Brain pericyte (primary cell): ENCODE measurements at places on chromosomes 2 and 18.
A peak's percentile ranks its signal among the peaks of the same experiment; 100 is the strongest.

- DNase-seq, result no peak
Observed at GRCh38 chr2:37633845-37634244, 37.6 kb downstream of the CDC42EP3 start.

- no peak for DNase-seq
Observed at GRCh38 chr2:160332318-160332717, 132.2 kb upstream of the ITGB6 start.

- DNase-seq, result no peak
Observed at GRCh38 chr2:7269106-7269643, 352.0 kb downstream of the RNF144A start.

DNA sequence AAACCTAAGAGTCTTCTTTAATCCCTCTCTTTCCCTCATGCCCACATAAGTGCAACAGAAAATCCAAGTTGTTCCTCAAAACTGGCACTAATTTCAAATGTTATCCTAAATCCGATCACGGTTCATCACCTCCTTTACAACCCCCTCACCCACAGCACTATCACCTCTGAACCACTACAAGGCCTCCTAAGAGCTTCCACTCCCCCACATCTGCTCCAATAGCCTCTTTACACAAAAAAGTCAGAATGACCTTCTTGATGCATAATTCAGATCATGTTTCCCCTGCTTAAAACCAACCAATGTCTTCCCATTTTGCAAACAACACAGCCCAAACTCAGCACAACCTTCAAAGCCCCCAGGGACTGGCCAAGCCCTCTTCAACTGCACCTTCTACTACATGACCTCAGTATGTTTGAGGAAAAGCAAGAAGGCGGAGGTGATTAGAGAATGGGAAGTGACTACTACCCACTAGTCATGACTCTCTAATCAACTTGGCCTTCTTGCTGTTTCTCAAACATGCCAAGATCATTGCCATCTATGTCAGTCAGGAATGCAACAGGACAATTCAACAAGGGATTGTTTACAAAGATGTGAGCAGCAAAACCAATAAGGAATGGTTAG, 34.6 kb upstream of the GCC2 start:
- DNase-seq, result no peak

DNA sequence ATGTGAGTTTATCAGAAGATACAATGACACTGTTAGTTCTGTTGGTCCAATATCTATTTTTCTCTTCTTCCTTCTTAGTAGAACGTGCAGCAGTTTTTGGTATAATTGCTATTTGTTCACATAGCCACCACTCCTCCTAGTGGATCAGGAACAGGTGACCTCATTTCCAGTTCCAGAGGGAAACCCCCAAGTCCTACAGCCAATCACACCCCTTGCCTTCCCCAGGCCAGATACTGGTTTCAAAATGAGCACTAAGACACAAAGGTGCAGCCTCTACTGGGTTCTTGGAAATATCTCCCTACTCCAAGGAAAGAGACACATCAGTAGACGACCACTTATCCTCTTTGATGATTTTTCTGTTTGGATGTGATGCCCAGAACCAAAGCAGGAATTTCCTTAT, 103.2 kb downstream of the TCF4 start:
- no peak for DNase-seq

- no peak for DNase-seq
Observed at GRCh38 chr2:27134781-27135477, 493 bp upstream of the PREB start.

DNA sequence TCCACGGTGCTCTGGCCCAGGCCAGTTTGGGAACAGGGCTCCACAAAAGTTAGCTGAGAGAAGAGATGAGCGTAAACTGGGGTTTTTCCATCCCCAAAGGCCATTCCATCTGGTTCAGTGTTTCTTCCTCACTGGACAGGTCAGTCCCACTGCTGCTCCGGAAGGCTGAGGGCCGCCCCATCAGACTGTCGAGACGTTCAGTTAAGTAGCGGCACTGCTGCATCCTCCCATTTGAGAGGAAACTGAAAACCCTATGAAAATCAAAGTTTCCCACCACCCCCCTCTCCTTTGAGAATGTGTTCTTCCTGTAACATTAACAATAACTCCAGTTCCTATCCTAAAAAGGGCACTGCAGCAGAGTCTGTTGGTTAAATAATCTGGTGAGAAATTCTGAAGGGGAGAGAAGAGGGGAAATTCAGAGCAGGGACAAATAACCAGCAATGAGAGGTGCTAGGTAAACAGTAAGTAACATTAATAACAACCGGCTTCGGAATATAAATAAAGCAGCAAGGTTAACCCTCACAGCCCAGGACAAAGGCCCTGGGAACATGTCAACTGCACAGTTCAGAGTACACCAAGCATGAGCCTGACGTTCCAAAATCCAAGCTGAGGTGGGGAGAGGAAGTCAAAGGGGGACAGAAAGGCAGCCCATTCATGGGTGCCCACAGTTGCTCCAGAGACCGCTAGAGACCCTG, 55.4 kb downstream of the UXS1 start:
- DNase-seq, result no peak

- no peak for DNase-seq
Observed at GRCh38 chr2:16048466-16048865, 108.1 kb downstream of the MYCN start.

GRCh38 chr18:3110034-3110752, 97.2 kb upstream of the LPIN2 start:
- no peak for DNase-seq

- no peak for DNase-seq
Observed at GRCh38 chr2:71417300-71418202, 35.8 kb upstream of the DYSF start.

GRCh38 chr2:238790833-238791230, 57.1 kb upstream of the TWIST2 start:
- DNase-seq, result no peak

GRCh38 chr2:167212014-167212648, 323.9 kb downstream of the XIRP2 start:
- peak; percentile 27 for DNase-seq

GRCh38 chr2:118006326-118006725, 7.5 kb downstream of the CCDC93 start:
- no peak for DNase-seq

GRCh38 chr2:149441255-149441654, 110.9 kb downstream of the LYPD6 start:
- no peak for DNase-seq

- no peak for DNase-seq
Observed at GRCh38 chr18:13836559-13836958, 12.6 kb downstream of the MC5R start.

- DNase-seq, result no peak
Observed at GRCh38 chr2:214310319-214310718, 100.5 kb upstream of the VWC2L start.

GRCh38 chr18:74610051-74610615, 12.5 kb downstream of the ZNF407 start:
- DNase-seq, result no peak

- no peak for DNase-seq
Observed at GRCh38 chr2:54901224-54901986, 148.8 kb downstream of the RTN4 start.

GRCh38 chr2:191758518-191759507, 80.9 kb downstream of the NABP1 start:
- DNase-seq, result no peak

DNA sequence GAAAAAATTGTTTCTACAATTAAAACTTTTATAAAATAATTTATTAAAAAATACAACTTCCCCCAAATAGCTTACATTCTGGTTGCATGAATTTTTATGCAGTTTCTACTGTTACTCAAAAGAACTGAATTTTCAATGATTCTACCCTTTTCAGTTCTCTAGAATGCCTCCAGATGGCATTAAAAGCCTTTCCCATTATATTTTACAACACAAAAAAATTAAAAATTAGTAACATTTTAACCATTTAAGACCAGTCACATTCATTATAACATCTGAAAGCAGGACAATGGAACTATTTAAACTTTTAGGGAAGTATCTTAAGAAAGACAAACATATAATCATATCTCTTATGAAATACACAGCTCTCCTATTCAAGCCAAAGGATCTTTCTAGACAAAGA, 236.0 kb upstream of the REV1 start:
- no peak for DNase-seq

DNA sequence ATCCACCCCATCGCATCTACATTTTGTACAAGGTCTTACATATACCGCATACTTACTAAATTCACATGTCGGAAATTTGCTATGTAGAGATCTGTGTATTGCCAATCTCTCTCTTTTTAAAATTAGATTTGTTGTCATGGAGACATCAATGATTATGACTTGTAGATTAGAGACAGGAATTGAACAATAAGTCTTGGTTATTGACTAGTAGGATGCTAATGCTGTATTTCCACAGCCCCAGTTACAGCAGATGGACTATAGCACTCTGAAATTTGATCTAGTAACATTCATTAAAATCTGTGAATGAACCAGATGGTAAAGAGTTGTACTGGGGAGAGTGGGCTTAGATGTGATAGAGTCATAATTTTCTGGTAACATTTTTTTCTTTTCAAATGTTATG, 805.7 kb downstream of the SLC4A3 start:
- no peak for DNase-seq

GRCh38 chr2:72212486-72212855, 64.8 kb upstream of the CYP26B1 start:
- no peak for DNase-seq

DNA sequence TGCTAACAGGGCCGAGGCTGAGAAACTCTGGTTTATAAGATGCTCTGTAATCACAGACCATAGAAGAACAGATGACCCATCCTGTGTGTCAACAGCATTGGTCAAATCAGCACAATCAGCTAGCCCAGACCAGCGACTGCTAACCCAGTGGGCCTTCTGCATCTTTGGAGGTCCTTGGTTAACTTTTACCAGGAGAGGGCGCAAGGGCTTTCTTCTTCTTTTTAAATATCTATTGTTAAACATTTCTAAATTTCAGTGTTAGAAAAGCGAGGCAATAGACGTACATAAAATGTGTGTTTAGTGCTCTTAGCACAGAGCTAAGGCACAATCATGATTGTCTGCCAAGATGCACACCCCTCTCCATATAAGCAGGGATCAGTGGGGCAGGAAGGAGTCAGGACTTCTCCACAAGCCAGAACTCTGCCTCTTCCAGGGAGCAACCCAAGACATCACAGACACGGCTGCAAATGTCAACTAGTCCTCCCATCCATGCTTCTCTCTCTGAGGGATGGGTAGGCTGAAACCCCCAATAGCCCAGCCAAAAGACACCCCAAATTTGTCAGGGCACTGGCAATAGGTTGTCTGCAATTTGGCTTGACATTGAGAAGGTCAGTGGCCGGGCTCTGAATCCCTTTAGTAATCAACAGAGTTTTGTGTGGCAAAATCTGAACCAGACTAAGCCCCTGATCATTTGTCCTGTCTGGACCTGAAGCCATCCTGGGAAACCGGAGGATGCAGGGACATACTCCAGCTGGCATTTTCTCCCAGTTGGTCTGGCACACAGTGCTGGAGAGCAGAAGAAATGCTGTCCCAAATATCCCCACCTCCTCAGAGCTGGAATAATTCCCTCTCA, 188.2 kb downstream of the BCL2 start:
- no peak for DNase-seq

- no peak for DNase-seq
Observed at GRCh38 chr2:132607426-132608090, 62.4 kb downstream of the LYPD1 start.

DNA sequence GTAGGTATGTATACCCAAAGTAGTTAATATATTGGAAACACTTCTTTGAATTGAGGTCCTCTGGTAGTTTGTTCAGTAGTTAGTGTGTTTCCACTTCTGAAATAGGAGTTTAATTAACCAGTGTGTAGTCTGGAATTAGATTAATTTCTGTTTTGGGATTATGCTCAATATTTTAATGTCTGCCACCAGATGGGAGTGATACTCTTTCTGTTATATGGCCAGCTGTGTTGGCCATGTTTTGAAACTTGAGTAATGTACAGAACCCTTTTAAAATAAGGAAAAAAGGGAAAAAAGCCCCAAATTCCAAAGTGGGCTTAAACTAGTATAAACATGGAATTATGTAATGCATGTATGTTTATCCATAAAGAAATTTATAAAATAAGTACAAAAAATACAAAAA, 147.7 kb downstream of the CTNNA2 start:
- no peak for DNase-seq

DNA sequence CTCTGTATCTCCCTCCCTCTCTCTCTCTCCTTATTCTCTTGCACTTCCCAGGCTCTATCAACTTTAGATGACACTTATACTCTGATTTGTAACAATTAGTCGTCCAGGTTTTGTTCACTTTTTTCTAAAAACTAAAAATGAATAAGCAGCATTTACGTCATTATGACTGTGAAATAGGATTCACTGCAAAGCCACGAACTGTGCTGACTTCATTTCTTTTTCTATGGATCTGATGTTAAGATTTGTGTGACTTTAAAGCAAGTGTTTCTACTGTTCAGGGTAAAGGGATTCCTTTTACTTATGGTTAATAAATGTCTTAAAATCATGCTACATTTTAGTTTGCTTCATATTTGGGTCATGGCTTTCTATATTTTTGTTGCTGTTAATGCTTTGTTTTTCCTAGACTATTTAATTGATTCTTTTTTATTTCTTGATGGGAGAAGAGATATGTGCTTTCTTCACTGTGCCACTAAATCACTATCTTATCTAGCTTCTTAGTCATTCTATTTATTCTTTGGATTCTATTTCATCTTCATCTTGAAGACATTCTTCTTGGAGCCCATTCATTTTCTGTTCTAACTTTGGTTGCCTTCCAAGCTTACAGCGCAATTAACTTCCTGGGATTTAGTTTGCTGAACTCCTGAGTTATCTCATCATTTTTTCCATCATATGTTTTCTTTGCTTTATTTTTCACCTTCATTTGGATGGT, 480.4 kb upstream of the TRIB2 start:
- DNase-seq, result no peak

DNA sequence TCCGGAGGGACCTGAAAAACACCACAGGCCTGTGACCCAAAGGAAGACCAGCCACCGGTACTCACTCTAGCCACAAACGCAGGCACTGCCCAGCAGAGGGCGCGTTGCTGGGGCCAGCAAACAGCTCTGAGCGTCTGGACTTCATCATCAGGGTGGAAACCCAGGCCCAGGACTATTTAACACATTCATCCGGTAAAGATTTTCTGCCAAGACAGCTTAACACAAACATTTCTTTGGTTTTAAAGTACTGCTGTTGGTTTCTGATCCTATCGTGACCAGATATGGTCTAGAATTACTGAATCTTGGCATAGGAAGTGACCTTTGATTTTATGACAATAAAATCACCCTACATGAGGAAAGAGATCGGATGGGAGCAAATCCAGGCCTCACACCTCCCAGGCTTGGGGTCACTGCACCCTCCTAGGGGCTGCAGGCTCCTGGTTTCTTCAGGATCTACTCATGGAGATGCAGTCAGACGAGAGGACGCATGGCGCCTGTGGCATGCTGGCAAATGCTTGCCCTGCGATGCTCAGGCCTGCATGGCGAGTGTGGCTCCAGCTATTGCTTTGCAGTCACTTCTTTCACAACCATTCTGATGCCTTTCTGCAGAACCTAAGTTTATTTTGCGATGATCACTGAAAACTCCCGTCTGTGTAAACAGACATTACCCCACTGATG, 130.4 kb downstream of the COL4A4 start:
- no peak for DNase-seq
